ENCODE measurements at places on chromosomes 5 and 9.

GRCh38 chr5:67417839-67418238 lies 221.2 kb upstream of the CD180 start:
- no peak for DNase-seq

DNA sequence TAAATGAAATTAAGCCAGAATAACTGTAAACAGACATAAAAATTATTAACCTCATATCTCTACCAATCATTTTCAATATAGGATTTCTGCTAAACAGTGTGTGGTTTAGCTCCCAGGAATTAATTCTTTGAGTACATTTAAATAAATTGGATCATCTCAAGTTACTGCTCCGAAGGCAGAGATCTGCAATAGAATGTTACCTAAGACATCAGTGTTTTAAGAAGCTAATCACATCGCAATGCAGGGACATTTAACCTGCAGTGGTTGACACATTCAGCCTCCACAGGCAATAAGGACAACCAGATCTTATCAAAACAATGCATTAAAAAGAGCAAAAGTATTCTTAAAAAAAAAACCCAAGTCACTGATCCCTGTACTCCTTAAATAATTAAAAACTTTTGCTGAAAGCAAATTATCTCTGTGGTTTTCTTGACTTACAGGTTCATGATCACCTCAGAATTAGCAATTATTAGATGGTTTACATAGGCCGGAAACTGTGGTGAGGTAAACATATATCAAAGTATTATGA lies 45.7 kb downstream of the PRDM6 start:
- DNase-seq, result no peak

GRCh38 chr9:134296301-134297082 lies 29.8 kb upstream of the RXRA start:
- DNase-seq, result no peak

- no peak for DNase-seq
These were observed 35.3 kb upstream of the CDKN2AIPNL start for GRCh38 chr5:134446938-134447337.

GRCh38 chr9:103261951-103262350 lies 266.8 kb downstream of the CYLC2 start:
- no peak for DNase-seq

- DNase-seq, result no peak
These were observed 57.5 kb downstream of the HMGCS1 start for GRCh38 chr5:43255704-43256103.

DNA sequence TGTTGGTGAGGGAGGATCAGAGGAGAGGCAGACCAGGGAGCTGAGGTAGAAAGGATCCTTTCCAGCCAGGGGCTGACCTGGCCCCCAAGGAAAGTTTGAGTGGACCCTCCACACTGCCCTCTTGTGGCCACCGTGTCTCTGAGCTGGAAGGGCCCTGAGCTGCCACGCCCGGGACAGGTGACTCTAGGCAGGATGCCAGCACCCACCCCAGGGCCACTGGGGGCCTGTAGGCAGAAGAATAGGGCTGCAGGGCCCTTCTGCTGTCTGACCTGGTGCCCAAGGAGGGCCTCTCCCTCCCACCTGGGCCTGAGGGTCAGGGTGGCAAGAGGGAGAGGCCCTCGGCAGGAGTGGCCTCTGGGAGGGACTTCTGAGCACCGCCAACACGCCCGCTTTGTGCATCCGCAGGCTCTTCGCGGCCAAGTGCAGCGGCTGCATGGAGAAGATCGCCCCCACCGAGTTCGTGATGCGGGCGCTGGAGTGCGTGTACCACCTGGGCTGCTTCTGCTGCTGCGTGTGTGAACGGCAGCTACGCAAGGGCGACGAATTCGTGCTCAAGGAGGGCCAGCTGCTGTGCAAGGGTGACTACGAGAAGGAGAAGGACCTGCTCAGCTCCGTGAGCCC lies 76.8 kb downstream of the LMX1B start:
- no peak for DNase-seq

- DNase-seq, result peak; percentile 41
These were observed 134.3 kb downstream of the PPP2R2B start for GRCh38 chr5:146744068-146744745.

- DNase-seq, result no peak
These were observed 107.3 kb downstream of the SNCAIP start for GRCh38 chr5:122419142-122419894.

GRCh38 chr9:9410736-9411135 lies 1202.1 kb downstream of the PTPRD start:
- peak; percentile 91 for DNase-seq

DNA sequence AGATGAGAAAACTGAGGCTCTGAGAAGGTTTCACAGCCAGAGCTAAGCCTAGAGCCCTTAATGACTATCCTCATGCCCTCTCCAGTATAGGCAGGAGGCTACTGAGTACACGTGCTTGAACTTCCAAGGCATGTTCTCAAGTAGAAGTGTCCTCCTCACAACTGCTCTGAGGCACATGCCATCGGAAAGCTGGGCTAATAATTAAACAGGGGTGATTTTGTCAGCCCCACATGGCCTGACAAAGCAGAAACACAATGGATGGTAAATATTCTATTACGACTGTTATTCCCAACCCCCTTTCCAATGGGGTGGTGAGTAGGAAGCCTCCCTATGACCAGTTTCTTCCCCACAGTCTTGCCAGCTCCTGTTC lies 34.3 kb downstream of the KCNIP1 start:
- no peak for DNase-seq

GRCh38 chr5:2188137-2188536 lies 305.4 kb upstream of the IRX4 start:
- DNase-seq, result no peak

GRCh38 chr9:706606-707459 lies 134.7 kb upstream of the DMRT1 start:
- DNase-seq, result peak; percentile 65

DNA sequence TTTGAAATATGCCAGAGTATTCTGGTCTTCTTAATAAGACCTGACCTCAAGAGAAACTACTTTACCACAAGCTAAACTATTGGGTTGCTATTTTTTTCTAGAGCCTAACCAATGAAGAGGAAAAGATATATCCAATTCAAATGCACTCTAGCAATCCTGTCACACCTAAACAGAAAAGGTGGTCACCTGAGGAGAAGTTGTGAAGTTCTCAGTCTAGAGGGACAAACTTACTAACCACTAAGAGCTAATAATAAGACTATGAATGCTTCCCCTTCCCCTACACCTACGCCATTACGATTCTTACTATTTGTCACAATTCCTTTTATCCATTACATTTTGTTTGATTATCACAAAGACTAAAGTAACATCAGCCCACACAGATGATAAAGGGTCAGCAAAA lies 29.7 kb downstream of the RLN2 start:
- no peak for DNase-seq

- peak; percentile 59 for DNase-seq
These were observed 180.9 kb downstream of the NR3C1 start for GRCh38 chr5:143222287-143223231.

- DNase-seq, result peak; percentile 19
These were observed 21.5 kb upstream of the LPCAT1 start for GRCh38 chr5:1545126-1545804.

Data from eye (tissue), 1 donor.